Chondrocyte (in vitro differentiated cells): ENCODE measurements at places on chromosomes 4 and X.

DNA sequence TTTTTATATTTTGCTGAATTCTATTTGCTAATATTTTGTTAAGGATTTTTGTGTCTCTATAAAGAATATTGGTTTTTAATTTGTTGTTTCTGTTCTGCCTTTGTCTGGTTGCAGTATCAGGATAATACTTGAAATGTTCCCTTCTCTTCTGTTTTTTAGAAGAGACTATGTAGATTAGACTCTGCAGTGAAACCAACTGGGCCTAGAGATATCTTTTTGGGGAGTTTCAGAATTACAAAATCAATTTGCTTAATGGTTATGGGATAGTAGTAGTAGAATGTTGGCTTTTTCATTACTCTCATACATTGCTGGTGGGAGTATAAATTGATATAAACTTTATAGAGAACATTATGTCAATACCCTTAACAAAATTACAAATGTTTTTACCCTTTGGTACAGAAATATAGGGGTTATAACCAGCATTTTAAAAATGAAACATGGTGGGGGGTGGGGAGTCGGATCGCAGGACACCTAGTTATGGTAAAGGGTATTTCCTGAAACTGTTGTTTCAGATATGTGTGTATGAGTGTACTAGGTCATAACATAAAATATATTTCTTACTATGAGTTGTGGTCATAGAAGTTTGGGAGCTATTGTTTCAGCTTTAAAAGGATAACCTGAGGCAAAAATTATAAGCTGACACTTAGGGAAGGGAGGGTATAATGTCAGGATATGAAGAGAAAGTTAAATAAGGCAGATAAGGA lies 29.0 kb downstream of the CLOCK start:
- peaks cover 13% of the 10 kb centered on the region for H3K4me1 ChIP-seq
- no peaks in the 10 kb centered on the region for H3K36me3 ChIP-seq
- H3K4me3 ChIP-seq: no peak overlapping the region
- no peak overlapping the region for H3K27ac ChIP-seq

GRCh38 chr4:16461362-16461761 lies 235.1 kb upstream of the TAPT1 start:
- H3K4me1 ChIP-seq: no peaks in the 10 kb centered on the region
- H3K27ac ChIP-seq: no peak overlapping the region
- DNase-seq: no peak
- H3K4me3 ChIP-seq: no peak overlapping the region

- H3K36me3 ChIP-seq: peaks cover 20% of the 10 kb centered on the region
- no peak for DNase-seq
- peaks cover 17% of the 10 kb centered on the region for H3K4me1 ChIP-seq
- no peak overlapping the region for H3K4me3 ChIP-seq
Observed at GRCh38 chr4:128123036-128123435, 61.9 kb downstream of the LARP1B start.

DNA sequence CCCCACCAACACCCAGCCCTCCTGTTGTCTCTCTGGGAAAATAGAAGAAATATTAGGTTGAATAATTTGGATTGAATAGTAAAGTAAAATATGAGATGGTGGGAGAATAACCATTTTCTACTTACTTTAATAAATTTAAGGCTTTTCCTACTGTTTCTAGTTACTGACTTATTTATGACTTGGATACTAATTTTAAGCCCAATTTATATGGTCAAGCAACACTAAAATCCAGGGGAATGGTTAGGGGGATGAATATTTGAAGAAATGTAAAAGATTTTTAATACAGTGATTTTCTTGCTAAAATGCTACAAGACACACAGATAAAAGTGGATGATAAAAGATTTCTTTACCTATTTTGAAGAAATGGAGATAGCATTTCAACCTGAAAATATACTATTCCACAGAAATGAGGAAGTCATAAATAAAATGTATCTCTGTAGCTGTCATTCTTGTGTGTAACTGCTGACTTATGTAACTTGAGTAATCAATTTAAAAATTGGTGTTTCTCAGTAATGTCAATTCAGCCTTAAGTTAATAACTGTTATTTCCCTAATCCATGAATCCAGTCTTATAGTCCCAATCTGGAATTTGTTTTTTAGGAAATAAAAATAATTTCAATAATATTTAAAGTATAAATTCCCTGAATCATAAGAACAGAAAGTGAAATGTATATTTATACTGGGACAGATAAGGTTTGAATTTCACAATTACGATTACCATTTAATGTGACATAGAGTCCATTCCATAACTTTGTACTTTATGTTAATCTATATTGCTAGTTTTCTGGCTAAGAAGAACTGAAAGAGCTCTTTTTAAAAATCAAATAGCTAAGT lies 24.3 kb upstream of the IL2 start:
- no peak for DNase-seq
- H3K27me3 ChIP-seq: peaks cover 17% of the 10 kb centered on the region
- H3K36me3 ChIP-seq: no peaks in the 10 kb centered on the region
- no peak overlapping the region for H3K27ac ChIP-seq

- no peaks in the 10 kb centered on the region for H3K36me3 ChIP-seq
- no peaks in the 10 kb centered on the region for H3K27me3 ChIP-seq
- no peaks in the 10 kb centered on the region for H3K4me1 ChIP-seq
- H3K27ac ChIP-seq: no peak overlapping the region
- no peak overlapping the region for H3K4me3 ChIP-seq
- no peak for DNase-seq
Observed at GRCh38 chr4:90165883-90166282, 38.7 kb downstream of the CCSER1 start.

DNA sequence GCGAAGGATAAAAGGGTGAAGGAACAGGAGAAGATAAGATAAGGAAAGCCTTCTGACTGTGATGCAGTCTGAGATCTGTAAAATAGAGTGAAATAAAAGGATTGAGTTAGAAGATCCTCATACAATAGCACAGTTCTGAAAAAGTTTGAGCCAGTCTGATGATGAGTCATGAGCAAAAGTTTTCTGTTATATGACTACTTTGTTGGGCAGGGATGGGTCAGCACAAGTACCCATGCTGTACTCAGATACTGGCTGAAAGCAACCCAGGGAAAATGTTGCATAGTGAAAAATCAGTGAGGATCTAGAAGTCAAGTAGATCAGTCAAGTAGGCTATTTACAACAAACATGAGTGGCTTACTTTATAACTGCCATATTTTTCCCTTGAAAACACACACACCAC lies 253.5 kb downstream of the PCDH10 start:
- no peaks in the 10 kb centered on the region for H3K4me1 ChIP-seq
- no peak overlapping the region for H3K4me3 ChIP-seq
- no peak overlapping the region for H3K27ac ChIP-seq
- H3K36me3 ChIP-seq: no peaks in the 10 kb centered on the region

- DNase-seq: no peak
- H3K27me3 ChIP-seq: peaks cover 6% of the 10 kb centered on the region
- no peak overlapping the region for H3K27ac ChIP-seq
- no peaks in the 10 kb centered on the region for H3K36me3 ChIP-seq
Observed at GRCh38 chr4:71974681-71975080, 57.1 kb upstream of the NPFFR2 start.

DNA sequence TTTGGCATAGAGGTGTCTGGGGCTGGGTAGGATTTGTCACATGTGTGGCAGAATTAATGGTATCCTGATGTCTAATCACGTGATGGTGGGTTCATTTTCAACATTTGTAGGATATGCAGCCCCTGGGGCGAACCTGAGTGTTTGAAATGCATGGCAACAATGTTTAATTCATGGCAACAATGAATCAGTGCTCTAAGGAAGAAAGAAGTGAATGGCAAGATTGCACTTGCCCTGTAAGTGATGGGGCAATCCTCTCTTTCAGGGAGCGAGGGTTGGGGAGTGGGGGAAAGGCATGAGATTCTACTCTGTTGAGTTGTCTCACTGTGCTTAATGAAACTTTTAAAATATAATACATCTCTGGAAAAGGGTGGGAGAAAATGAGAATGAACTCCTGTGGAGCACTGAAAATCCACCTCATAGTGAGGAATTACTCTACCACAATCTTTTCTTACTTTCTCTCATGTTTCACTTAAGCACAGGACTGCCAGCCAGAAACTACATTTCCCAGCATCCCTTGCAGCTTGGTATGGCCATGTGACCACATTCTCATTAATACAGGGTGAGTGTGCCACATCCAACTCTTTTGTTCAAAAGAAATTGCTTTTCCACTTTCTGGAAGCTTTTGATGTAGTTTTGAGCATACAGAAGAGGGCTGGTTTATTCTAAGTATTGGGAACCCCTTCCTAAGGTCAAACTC lies 64.0 kb upstream of the PGM2 start:
- H3K4me3 ChIP-seq: no peak overlapping the region
- DNase-seq: no peak
- H3K36me3 ChIP-seq: no peaks in the 10 kb centered on the region
- no peaks in the 10 kb centered on the region for H3K27me3 ChIP-seq

GRCh38 chr4:133621628-133622027 lies 472.5 kb downstream of the PCDH10 start:
- peaks cover 4% of the 10 kb centered on the region for H3K4me1 ChIP-seq
- no peak overlapping the region for H3K27ac ChIP-seq
- H3K36me3 ChIP-seq: no peaks in the 10 kb centered on the region

DNA sequence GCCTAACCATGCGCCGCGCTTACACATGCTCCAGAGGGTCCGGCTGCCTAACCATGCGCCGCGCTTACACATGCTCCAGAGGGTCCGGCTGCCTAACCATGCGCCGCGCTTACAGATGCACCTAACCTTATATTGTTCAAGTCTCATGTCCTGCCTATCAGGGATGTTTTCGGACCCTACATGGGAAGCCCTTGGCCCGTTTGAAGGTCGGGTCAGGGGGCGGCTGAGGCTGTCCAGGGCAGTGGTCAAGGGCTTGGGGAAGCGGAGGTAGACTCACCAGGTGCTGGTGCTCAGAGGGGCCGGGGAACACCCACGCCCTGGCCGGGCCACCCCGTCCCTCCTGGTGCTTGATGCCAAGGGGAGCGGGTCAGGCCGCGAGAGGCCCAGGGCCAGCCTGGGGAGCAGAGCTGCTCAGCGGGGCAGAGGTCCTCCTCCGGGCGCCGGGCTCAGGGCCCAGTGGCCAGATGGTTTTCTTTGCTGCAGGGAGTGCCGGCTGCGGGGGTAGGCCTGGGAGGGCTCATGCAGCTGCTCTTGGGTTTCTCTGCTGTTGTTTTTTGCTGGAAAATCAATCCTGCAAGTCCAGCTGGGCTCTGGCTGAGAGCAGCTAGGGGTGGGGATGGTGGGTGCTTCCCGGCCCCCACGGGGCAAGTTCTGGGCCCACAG lies 35.4 kb upstream of the SPON2 start:
- no peaks in the 10 kb centered on the region for H3K27me3 ChIP-seq
- H3K36me3 ChIP-seq: peaks cover 4% of the 10 kb centered on the region
- H3K4me3 ChIP-seq: no peak overlapping the region

GRCh38 chr4:74032064-74032463 lies 6.4 kb downstream of the CXCL3 start:
- no peak overlapping the region for H3K27ac ChIP-seq
- peaks cover 2% of the 10 kb centered on the region for H3K4me1 ChIP-seq
- H3K27me3 ChIP-seq: peaks cover 36% of the 10 kb centered on the region
- no peak for DNase-seq
- H3K4me3 ChIP-seq: no peak overlapping the region

DNA sequence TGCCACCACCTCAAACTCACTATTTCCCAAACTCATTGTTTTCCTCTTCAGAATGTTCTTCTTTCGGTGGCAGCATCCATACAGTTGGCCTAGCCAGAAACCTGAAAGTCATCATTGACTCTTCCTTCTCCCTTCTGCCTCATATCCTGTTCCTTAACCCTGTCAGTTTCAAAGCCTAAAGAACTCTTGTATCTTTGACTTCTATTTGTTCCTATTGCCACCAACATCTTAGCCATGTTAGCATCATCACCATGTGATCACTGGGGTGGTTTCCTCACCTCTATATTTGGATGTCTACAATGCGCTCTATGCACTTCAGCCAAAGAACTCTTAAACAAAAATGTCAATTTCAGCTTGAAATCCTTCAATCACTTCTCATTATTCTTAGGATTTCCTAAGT lies 29.0 kb downstream of the DDX60L start:
- no peak overlapping the region for H3K27ac ChIP-seq
- H3K36me3 ChIP-seq: peaks cover 3% of the 10 kb centered on the region
- no peaks in the 10 kb centered on the region for H3K27me3 ChIP-seq

DNA sequence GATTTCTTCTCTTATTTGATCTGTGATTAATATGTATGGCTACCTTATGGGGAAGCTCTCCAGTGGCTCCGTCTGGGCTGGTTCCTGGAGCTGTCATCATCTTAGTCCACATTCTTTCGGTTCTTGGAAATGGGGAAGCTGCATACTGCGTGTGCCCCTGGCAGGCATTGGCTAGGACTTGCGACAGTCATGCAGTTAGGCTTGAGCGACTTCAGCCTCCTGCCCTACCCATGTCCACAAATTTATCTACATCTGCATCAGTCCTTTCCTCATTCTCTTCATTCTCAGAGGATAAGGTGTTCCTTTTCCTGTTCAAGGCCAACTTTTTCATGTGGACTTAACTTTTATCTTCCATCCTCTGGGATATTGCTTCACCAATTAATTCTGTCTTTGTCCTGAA lies 214.2 kb downstream of the RELL1 start:
- H3K4me1 ChIP-seq: no peaks in the 10 kb centered on the region
- no peak for DNase-seq
- H3K36me3 ChIP-seq: no peaks in the 10 kb centered on the region

DNA sequence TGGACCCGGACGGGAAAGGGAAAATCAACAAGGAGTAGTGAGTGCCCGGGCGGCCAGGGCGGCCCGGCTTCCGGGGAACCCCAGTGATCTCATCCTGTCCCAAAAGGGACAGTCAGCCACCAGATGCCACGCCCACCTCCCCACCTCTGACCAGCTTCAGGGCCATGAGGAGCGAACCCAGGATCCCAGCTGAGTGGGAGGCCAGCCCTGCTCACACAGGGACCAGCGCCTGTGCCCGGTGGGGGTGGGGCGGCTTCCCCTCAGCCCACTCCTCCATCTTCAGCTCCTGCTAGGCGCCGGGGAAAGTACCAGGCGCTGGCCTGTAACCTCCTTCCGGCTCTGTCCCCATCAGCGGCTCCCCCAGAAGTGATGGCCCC lies 6.2 kb downstream of the MYL5 start:
- no peaks in the 10 kb centered on the region for H3K27me3 ChIP-seq
- H3K4me3 ChIP-seq: peak overlapping the region; percentile 61
- H3K27ac ChIP-seq: no peak overlapping the region
- no peaks in the 10 kb centered on the region for H3K36me3 ChIP-seq

DNA sequence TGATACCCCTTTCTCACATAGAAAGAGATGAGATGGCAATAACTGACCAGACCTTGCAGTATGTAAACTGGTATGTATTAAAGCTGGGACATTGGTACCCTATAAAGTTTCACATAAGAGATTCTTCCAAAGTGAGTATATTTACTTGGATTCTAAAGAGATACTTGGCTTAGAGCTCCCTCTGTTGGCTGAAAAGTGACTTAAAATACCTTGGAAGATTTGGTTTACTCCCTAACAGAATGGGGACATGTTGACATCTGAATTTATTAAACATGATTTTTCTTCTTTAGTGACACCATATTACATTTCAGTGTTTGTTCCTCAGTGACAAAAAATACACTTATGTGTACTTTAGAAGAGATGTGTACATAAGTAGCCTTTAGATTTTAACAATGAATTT lies 47.9 kb upstream of the RGN start:
- H3K27ac ChIP-seq: no peak overlapping the region
- H3K4me3 ChIP-seq: no peak overlapping the region
- DNase-seq: no peak
- no peaks in the 10 kb centered on the region for H3K36me3 ChIP-seq

GRCh38 chr4:16642897-16643296 lies 255.5 kb downstream of the LDB2 start:
- no peaks in the 10 kb centered on the region for H3K27me3 ChIP-seq
- H3K4me3 ChIP-seq: no peak overlapping the region
- H3K36me3 ChIP-seq: no peaks in the 10 kb centered on the region
- no peaks in the 10 kb centered on the region for H3K4me1 ChIP-seq
- DNase-seq: no peak
- H3K27ac ChIP-seq: no peak overlapping the region
